Fibroblast of skin of right biceps (primary cell): ENCODE measurements at places on chromosomes 13 and 19.
A peak's percentile ranks its signal among the peaks of the same experiment; 100 is the strongest.

DNA sequence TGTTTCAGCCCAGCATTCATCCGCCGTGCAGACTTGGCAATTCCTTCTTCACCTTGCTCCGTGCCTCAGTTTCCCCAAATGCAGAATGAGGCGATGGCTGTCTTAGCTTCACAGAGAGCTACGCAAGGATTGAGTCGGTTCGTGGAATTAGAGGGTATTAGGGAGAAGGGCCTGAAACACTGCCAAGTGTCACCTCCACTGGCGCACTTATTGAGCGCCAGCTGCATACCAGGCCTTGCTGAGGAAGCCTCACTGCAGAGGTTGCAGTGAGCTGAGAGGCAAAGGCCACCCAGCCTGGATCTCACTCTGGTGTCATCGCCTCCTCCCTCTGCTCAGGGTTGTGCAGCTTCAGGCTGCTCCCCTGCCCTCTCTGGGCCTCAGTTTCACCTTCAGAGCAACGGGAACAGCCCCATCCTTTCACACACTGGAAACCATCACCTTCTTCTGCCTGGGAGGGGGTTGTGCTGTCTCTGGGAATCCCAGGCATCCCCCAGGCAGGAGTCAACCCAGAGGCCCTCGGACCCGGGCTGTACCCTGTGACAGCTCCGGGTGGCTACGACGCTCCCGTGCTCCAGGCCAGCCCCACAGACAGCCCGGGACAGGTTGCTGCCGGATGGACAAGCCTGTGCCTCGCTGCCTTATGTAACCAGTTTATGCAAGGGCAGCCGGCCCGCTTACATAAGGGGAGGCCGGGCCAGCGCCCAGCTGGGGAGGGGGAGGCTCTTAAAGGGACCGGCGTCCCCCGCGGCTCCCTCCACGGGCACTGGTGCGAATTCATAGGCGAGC is 31.9 kb downstream of the NFIC start:
- no peak for DNase-seq

DNA sequence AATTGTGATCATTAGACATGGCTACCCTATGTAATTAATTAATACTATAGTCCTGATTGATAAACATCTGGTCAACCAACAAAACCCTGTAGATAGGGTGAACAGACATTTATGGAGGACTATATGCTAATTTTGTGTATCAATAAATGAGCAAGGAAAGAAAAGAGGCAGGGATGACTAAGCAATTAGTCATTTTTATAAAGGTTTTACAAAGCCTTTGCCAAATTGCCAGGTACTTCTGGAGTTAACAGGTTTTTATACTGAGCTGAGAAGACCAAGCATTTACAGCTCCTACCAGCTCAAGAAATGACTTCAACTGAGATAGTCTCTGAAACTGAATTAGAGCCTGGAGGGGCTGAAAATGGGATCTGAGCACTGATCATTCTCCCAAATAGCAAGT is 186.8 kb upstream of the PRR20A start:
- no peak for DNase-seq

DNA sequence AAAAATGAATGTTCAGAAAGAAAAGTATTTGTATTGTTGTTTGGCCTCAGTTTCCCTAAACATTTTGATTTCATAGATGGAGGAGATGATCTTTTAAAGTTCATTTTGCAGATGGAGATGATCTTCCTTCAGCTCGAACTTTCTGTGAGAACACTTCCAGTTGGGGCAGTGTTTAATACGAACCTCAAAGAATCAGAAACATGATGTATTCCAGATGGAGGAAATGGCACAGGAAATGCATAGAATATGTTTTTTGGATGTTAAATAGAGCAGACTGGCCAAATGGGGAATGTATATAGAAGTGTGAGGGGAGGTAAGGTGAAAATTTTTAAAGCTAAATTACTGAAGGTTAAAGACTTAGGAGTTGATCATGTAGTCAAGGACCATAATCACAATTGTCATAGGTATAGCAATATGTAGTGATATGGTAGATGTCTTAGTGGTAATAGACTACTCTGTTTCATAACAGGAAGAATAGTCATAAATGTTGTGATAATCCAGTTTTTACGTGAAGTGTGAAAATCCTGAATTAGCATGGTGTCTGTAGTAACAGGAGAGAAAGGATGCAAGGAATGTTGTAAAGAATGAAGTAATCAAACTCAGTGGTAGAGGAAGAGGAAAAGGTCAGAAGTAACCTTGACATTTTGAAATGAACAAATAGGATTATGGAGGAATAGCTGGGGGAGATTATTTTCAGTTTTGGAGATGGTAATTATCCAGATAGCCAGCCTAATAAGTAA is 5.1 kb downstream of the RAP2A start:
- peak; percentile 20 for DNase-seq

GRCh38 chr13:51361106-51361505 is 21.6 kb downstream of the SERPINE3 start:
- DNase-seq: peak; percentile 58

DNA sequence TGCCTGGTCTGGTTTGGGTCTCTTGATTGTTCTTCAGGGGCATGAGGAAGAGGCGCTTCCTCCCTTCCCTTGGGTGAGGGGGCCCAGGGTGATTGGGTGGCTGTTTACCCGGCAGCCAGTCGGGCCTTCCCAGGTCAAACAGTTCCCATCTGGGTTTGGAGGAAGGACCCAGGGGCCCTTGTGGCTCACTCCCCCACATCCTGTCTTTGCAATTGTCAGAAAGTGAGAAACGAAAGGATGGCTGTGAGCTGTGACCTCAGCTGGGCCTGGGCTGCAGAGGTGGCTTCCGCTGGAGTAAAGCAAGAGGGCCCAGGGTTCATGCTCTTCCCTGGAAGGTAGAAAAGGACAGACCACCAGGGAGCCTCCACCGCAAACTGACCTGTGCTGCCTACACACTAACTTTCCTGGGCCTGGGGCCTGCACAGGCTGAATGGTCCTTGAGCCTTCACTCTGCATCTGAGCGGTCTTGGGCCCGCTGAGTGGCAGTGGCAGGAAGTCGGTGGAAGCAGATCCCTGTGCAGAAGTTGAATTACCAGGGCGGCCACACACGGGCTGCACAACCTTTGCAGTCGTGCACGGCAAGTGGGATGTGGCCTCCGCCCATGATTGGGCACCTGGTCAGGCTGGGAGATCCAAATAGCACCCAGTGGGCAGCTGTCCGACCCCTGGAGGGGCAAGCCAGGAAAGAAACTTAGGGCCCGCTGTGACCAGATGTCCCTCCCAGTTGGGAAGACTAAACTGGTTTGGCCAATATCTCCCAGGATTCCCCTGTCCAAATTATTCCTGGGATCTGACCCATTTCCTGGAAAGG is 5.3 kb upstream of the CD79A start:
- no peak for DNase-seq

DNA sequence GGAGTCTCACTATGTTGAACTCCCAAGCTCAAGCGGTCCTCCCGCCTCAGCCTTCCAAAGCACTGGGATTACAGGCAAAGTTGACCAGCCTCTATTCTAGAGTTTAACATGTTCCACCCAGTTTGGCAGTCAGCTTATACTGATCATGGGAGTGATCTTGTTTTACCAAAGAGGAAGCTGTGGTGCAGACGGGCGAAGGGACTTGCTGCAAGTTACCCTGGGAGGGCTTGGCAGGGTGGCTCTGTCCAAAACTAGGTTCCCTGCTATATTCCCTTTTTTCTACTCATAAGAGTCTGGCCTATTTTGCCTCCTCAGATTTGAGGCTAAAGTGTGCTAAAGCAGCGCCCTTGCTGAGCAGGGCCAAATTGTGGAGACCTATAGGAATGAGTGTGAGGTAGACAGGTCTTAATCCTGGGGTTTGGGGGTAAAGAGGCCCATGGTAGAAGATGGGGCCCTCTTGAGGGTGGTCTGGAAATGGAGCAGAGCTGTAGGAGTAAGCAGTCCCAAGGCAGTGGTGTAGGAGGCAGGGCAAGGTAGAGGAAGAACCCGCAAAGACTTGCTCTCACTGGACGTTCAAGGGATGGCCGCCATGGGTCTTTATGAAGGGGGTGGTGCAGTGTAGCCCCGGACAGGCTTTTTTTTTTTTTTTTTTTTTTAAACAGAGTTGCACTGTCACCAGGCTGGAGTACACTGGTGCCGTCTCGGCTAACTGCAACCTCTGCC is 3.3 kb downstream of the RPS19 start:
- no peak for DNase-seq

DNA sequence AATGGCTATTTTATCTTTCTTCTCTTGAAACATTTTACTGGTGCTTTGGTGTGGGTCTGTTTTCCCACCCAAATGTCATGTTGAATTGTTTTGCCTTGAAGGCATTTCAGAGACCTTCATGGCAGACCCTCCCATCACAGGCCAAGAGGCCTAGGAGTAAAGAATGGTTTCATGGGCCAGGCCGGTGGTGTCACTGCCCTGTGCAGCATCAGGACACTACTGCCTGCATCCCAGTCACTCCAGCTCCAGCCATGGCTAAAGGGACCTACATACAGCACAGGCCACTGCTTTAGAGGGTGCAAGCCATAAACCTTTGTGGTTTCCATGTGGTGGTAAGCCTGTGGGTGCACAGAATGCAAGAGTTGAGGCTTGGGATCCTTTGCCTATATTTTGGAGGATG is 326.9 kb downstream of the SLITRK5 start:
- DNase-seq: no peak

GRCh38 chr13:107421951-107422350 is 793.4 kb downstream of the LIG4 start:
- no peak for DNase-seq

- no peak for DNase-seq
Measured at GRCh38 chr19:45757695-45758094, 11.4 kb downstream of the SIX5 start.

DNA sequence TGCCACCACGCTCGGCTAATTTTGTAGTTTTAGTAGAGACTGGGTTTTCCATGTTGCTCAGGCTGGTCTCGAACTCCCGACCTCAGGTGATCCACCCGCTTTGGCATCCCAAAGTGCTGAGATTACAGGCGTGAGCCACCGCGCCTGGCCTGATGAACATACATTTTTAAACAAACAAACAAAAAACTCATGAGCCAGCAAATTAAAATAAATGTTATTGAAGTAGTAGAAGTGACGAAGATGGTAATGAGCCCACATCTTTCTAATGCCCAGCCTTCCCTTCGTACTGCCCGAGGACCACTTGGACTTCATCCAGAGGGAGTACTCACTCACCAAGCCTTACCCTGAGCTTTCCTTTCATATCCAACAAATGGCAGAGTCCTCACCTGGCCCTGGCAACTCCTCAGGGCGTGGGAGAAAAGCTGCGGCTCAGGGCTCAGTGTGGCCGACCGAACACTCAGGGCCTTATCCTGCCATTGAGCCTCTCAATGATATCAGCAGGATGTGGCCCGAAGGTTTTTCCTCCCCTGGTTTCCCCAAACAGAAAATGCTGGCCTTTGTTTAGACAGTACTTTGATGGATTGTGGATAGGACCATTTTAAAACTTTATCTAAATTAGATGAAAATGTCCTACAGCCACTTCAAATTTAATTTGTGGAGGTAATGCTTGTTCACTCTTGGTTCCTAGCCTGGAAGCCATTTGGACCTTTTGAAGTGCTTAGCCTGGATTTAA is 22.8 kb upstream of the ABCC4 start:
- DNase-seq: no peak

- DNase-seq: no peak
Measured at GRCh38 chr13:72694314-72694713, 33.1 kb downstream of the MZT1 start.

DNA sequence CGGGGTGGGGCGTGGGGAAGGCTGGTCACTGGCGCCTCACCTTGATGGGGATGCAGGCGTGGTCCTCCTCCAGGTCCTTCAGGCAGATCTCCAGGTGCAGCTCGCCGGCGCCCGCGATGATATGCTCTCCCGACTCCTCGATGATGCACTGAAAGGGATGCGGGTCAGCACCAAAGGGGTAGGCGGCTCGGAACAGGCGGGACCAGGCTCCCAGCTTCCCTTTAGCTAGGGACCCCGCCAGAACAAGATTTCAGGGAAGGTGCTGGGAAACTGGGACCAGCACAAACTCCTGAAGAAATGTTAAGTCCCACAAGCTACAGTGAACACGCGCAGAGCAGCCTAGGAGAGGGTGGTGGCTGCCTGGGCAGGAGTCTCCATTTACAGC is 6.0 kb downstream of the EEF2 start:
- no peak for DNase-seq

GRCh38 chr13:73519396-73520116 is 460.8 kb downstream of the KLF5 start:
- no peak for DNase-seq

DNA sequence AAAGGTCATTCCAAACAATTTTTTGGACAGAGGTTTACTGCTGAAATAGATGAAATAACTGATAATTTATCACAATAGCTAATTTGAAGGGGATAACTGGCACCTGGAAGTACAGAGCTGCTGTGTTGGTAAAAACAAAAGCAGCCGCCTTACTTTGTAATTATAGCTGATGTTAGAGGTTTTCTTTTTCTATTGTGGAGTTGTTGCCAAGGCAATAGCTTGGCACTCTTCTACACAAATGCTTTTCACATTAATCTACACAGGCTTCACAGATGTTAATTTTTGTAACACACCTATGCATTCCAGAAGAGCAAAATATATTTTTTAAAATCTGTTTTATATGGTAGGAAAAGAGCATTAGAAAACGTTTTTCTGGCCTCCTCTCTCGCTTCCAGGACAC is 56.9 kb downstream of the LACC1 start:
- DNase-seq: no peak

DNA sequence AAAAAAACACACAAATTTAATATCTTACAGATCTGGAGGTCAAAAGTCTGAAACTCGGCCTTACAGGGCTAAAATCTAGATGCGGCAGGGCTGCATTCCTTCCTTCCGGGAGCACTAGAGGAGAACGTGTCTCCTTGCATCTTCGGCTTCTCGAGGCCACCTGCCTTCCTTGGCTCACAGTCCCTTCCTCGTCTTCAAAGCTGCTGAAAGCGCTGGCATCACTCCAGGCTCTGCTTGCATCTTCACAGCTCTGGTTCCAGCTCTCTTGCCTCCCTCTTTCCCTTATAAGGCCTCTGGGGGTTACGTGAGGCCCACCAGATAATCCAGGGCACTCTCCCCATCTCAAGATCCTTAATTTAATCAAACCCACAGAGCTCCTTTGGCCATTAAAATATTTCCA is 10.5 kb downstream of the XRCC1 start:
- no peak for DNase-seq

DNA sequence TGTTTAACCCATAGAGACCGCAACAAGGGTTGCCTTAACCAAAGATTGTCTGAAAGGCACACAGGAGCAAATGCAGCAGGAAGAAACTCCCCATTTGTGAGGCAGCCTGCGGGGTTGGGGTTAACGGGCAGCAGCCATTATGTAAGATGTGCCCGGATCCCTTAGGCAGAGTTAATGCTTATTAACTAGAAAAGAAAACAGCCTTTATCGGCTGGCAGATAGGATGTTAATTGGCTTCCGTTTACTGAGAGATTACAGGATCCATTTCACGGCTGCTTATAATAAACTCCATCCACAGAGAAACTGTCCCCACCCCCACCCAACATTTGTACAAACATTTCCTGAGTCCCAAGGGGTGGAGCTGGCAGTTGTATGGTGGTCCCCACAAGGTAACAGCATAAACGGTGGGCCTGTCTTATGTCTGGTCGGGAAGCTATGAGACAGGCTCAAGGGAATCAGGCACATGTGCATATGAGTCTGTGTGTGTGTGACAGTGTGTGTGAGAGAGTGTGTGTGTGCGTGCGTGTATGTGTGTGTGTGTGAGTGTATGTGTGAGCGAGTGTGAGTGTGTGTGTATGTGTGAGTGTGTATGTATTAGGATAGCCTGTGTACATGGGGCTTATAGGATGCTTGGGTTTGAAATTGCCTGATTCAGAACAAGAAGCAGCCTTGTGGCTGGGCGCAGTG is 10.5 kb downstream of the SLC25A42 start:
- DNase-seq: no peak
